Glomerular endothelial cell (primary cell): ENCODE measurements at places on chromosomes 2 and 18.

DNA sequence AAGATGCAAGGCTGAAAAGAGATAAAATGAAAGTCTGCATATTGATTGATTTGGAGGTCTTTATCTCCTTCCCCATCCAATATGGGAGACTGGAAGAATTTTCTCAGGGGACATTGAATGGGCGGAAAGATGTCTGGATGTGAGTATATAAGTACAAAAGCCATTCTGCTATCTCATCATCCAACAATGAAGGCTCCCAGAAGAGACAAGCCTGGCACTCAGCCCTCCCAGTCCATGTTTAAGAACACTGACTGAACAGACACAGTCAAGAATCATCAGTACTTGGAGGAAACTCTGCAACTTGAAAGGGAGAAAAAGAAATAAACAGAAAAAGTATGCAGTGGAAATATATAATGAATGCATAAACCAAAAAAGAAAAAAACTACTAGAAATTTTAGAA lies 80.9 kb downstream of the PTRHD1 start:
- no peak for DNase-seq

- DNase-seq = no peak
Measured at GRCh38 chr2:191933307-191934105, 86.6 kb upstream of the CAVIN2 start.

GRCh38 chr18:47251289-47252120 lies at the start of gene SKOR2:
Gene SKOR2, minus strand, starts transcription at chr18:47251660. Its CDS starts 2,477 bp downstream, at chr18:47249183.
- DNase-seq = no peak

- DNase-seq = no peak
Measured at GRCh38 chr18:36734596-36734995, 94.2 kb downstream of the TPGS2 start.

DNA sequence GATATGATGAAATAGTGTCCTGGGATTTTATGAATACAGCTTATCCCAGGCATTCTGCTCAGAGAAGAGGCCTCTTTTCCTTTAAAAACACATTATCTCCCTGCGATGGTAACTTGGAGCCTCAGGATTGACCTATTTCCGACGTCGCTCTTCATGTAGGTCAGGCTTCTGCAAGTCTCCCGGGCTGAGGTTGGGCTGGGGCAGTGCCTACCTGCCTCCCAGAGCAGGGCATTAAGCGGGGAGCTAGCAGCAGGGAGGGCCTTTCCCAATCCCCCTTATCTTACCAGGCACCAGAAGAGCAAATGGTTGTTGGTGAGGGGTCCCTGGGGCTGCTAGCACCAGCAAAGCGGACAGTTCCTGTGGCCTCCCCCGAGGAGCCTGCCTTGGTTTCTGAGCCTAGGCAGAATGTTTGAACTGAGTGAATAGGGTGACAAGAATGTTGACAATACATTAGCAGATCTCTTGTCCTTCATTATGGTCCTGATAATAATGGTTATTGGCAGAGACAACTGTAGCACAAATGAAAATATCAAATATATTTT lies 60.2 kb downstream of the TRPM8 start:
- DNase-seq = no peak

GRCh38 chr2:48249631-48250473 lies 280.1 kb upstream of the STON1 start:
- no peak for DNase-seq

DNA sequence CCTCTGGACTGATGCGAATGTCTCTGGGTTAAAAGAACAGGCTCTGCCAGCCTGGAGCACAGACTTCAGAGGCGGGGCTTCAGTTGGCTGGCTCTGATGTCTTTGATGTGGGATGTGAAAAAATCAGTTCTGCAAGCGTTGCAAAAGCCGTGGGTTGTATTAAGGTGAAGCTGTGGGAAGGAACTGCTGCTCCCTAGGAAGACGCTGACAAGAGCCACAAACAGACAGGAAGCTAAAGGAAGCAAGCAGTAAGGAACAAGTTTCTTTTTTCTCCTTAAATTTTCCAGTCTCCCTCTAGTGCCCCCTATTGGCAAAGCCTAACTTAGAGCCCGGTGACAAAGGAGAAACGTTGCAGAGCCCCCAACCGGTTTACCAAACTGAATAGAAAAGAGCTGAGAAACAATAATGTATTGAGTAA lies 239.0 kb downstream of the CCDC178 start:
- no peak for DNase-seq

- DNase-seq = no peak
Measured at GRCh38 chr2:71069376-71069775, 928 bp downstream of the NAGK start.

DNA sequence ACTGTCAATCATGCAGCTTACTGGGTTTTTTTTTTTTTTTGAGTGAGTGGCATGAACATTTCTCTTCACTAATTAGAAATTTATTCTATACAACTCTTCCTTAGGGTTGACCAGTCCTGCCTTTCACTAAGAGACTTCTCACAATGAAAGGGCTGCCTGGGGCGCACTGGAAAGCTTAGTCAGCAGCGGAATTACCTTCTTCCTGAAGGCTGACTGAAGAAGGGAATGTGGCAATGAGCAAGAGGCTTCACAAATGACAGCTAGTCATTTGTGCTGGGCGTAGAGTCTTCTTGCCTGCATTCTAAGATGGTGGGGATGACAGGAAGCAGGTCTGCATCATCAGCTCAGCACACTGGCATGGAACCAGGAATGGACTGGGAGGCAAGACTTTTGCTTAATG lies 15.6 kb upstream of the SCN3A start:
- no peak for DNase-seq

DNA sequence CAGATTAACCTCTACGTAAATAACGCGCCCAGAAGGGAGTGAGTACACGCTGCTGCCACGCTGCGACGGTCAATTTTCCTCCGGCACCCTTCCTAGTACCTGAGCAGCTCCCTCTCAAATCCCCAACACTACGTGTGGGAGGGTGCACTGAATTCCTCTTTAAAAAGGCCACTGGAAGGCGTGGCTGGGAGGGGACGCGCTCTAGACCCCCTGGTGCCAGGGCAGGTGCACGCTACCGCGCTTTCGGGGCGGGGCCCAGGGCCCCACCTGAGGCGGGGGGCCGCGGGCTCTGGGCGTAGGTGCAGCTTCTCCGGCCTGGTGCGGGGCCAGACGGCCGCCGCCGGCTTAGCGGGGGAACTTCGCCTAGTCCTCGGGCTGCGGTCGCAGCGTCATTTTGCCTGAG lies 668 bp upstream of the ANKRD12 start:
- DNase-seq = no peak

GRCh38 chr2:88933980-88934379 lies 242.5 kb downstream of the RPIA start:
- no peak for DNase-seq

DNA sequence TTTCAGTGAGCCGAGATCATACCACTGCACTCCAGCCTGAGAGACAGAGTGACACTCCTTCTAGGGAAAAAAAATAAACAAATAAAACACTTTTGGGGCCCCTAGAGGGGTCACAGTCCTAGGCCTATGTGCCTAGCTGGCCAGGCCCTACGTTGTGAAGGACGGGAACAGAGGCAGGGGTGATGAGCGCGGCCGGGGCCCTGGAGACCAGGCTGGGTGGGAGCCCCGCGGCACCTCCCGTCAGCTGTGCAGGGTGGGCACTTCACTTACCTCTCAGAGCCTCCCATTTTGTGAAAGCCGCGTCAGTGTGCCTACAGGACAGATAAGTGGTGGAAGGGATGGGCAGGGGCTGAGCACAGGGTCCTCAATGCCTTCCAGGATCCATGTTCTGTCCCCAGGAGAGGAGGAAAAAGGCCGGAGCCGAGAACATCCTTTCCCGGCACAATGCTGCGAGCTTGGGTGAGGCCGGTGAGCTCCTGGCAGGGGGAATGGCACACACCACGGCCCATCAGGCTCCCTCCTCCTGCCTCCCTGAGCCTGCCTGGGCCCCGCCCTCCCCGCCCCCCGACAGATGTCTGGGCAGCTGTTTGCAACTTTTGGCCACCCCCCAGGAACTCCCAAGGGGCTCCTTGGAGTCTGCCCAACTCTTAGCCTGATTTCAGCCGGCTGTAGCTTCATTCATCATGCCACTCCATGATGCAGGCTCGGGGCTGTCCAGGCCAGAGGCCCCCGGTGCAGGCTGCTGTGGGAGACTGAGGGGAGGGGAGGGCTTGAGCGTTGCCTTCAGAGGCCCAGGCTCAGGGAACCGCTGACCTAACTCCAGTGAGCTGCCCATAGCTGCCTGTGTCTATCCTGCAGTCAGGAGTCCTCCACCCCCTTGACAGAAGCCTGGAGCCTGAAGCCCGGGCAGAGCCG lies 196.5 kb downstream of the TFCP2L1 start:
- DNase-seq = no peak

- DNase-seq = no peak
Measured at GRCh38 chr2:143942486-143942885, 577.4 kb downstream of the ZEB2 start.

- DNase-seq = no peak
Measured at GRCh38 chr2:230904856-230905447, 20.1 kb downstream of the GPR55 start.

DNA sequence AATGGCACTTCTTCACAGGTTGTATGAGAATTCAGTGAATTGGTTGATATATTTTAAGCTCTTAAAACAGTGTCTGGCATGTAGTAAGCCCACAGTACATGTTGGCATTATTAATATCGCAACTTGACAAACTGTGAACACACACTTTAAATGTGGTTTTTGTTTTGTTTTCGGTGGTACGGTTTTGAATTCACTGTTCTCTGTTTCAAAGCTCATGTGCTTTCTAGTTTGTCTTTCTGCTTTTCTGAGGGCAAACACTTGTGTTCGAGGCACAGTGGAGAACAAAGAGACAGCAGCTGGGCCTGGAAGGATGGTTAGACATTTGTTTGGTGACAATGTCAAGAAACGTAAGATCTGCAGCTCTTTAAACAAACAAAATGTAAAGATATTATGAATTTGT lies 276.5 kb upstream of the MC4R start:
- no peak for DNase-seq
